IPS DF 6.9 (cell line): ENCODE measurements at places on chromosomes 3 and 15.
A peak's percentile ranks its signal among the peaks of the same experiment; 100 is the strongest.

DNA sequence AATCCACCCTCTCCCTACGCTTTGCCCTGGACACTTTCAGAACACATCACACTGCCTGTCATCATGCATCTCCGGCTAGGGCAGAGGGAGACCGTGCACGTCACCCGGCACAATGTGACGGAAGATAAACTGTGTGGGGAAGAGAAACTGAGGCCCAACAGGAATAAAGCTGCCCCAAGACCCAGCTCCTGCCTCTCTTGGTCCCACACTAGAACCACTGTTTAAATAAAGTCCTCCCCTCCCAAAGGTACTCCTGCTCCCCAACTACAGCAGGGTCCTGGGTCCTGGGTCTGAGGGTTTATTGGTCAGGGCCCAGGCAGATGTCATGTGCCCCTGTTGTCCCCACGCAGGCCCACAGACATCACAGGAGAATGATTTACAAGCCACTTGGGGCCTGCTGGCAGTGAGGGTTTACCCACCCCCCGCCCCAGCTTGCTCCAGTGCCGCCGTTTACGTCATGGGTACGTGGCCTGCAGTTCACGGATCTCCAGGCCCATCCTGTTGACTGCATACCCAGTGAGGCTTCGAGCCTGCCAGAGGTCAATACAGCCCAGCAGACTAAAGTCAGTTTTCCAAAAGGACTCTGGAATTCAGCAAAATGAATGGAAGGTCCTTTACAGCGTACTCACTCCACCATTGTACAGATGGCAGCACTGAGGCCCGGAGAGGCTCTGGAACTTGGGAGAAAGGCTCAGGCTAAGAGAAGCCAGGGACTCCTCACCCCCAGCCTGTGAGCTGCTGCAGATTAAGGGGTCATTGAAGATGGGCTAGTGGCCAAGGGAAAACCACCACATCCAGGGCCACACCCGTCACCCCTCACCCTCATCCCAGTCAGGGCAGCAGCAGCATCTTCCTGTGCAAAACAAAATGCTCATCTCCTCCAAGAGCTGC lies 23.2 kb downstream of the ALS2CL start:
- DNase-seq = no peak

- DNase-seq = no peak
These were observed 219.1 kb downstream of the ZNF385D start for GRCh38 chr3:21531909-21532308.

DNA sequence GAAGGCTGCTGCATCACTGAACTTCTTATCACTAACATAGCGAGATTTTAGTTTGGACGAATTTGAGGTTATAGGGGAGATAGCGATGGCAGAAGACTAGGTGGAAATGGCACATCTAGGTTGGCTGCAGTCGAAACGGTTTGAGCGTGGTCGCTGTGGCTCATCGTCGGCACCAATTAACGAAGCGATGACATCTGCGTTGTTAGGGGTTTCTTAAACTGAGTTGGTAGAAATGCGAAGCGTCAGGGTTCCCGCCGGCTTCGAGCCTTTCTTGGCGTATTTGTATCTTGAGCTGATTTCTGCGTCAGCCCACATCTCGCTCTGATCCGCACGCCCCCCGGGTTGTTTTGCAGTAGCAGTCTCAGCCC lies 319 bp downstream of the LNP1 start:
- no peak for DNase-seq

DNA sequence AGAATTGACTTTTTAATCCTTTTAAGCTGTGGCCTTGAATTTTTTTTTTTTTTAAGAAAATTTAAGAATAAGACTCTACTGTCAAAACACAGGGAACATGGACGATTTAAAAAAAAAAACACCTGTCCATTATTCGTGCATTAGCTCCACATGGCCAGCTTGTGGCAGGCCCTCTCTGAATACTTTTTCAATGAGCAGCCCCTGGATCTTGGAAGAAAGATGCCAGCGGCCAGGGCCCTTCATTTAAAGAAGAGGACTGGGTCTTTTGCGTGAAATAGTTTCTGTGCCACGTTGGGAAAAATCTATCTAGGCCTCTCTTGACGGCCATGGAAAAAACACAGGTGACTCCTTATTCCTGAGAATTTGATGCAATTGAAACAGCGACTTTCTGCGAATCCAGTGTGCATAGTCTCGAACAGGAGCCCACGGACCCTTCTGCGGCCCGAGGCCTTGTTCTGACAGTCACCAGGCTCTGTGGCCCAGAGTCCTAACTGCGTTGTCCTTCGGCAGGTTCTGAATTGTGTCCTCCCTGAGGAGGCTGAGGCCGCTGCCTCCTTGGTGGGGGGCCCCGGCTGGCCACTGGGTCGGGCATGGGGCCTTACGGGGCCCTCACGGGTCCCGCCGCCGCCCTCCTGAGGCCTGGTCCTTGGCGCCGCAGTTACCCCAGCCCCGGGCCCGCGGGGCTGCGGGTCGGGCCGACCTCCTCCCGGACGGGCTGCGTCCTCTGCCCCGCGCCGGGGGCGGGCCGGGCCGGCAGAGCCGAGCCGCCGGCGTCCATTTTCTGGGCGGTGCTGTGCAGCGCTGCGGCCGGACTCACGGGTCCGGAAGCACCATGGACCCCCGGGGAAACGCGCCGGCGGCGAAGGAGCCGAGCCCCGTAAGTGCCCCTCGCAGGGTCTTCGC lies 33.5 kb downstream of the ZBTB38 start:
- DNase-seq = no peak

DNA sequence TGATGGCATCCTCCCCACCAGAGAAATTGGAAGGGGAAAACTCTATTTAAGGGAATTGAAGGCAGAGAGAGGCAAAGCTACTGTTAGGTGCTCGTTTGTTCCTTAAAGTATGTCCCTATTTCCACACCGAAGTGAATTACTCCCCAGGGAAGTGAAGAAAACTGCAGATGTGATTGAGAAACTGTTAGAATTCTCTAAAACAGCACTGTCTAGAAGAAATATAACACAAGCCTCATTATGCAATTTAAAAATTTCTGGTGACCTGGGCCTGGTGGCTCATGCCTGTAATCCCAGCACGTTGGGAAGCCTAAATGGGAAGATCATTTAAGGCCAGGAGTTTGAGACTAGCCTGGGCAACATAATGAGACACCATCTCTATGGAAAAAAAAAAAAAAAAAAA lies 305.0 kb downstream of the SHQ1 start:
- DNase-seq = no peak

- DNase-seq = no peak
These were observed 442.9 kb downstream of the ERC2 start for GRCh38 chr3:56025326-56025725.

DNA sequence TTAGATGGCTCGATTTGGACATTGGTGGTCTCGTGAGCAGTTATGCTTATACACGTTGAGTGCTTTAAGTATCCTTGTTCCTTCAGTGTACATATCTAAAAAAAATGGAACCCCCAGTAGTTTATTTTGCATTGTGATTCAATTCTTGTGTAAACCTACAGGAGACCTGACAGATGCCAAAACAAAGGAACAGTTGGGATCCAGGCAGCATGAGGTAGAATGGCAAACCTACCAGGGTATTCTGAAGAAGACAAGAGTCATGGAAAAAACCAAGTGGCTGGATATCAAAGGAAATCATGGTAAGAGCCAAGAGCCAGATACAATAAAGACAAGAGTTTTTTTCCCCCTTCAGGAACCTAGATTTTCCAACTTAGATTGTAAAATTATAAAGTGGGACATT lies 2.0 kb downstream of the TMEM62 start:
- no peak for DNase-seq

DNA sequence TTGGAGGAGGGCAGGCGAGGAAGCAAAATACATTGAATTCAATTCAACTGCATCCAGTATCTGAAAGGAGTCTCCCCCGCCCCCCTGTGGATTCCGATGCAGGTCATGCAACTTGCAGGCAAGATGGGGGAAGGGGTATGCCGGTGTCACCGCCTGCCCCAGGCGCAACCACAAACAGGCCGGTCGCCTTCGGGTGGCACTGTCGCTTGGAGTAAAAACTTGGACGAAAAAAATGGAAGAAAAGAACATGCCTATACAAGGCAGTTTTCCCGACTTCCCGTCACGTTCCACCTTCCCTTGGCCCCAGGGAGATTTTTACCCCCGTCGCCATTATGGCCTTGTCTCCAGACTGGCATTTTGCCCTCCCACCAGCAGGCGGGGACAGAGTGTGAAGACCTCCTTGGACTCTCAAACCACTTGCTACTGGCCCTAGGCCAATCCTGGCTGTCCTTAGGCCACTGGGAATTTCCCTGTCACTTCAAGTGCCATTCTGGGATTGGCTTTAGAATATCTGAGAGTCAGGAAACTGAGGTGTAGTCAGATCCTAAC lies 1.6 kb upstream of the NTRK3 start:
- DNase-seq = peak; percentile 74

GRCh38 chr3:78337801-78338211 lies 1297.9 kb downstream of the ROBO2 start:
- no peak for DNase-seq

DNA sequence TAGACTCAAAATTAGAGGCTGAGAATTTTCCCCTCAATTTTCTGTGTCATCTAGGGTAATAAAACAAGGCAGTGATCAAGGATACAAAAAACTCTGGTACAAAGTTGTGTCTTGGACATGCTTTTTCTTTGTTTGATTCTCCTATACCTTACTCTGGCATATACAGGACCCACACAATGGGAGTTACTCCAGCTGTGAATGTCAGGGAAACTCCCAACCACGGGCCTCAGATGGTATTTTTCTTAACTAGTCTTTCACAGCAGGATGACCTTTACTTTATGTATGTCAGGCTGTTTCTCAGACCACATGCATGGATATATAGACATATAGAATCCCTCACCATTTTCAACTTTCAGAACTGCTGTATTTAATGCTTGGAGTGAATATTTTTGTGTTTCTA lies 41.3 kb downstream of the FEZF2 start:
- DNase-seq = no peak

GRCh38 chr3:69197922-69198530 lies 75.6 kb upstream of the LMOD3 start:
- no peak for DNase-seq

DNA sequence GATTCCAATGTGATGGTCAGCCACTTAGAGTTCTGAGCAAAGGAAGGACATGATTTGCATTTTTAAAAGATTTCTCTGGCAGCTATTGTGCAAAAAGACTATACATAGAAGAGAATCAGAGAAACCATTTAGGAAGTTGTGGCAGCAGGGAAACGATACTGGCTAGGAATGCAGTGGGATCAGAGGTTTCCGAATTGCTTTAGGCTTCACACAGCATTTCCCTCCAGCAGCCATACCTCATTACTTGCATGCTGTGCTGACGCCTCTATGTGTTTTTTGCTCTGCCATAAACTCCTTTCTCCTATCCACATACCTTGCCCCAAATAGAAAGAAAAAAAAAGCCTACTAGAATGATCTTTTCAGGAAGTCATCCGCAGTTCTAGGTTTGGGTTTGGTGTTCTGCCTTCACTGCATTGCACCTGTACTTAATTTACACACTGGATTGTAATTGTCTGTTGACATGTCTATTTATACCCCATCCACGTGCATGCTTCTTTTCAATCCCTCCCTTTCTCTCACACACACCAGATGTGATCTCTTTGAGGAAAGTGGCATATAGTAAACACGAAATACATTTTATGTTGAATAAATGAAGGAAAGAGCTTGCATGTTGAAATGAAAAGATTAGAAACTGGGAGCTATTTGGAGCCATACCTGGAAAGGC lies 860.3 kb upstream of the SEMA6D start:
- no peak for DNase-seq

DNA sequence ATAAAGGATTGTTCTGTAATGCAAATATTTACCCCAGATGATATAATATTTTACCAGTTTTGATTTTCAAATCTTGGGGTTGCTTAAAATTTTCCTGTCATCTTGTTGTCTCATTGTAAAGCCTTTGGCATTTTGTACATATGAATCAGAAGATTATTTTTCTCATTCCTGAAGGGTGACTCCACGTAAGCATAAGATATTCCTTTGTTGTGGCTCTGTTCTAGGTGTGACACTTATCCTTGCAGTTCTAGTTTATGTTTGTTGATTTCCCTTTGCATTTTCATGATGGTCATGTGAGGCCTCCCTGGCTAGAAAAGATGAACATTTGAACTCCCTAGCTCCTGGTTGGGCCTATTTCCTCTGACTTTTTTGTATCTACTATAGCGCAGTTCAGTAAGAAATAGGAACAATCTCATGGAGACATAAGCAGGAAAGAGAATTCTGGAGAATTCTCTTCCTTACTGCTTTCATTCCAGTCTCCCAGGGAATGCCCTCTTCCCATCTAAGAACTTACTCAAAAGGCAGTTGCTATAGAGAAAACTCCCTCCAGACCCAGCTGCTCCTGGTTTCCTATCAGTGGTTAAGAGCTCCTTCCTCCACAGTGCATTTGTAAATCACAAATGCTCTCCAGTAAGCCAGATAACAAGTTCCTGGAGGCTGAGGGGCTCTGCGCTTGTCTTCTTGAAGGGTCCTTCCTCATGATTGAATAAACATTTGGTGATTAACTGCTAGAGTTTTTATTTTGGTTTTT lies 124.7 kb downstream of the WNT5A start:
- DNase-seq = no peak

DNA sequence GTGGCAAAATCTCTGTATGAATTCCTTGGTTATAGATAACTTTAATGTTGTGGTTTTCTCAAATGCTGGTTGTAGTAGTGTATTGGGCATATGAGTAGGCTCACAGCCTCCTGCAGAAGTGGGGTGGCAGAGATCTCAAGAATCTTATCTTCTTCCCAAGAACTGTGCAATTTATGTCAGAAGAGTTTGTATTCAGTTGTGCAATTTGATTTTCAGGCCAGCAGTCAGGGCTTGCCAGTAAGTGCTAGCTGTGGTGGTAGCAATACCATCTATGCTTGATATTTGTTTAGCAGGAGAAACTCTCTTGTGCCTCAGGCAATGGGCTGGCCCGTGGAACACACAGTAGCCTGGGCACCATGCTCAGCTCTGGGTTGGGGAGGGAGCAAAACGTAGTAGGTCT lies 58.4 kb upstream of the GOLIM4 start:
- DNase-seq = no peak

DNA sequence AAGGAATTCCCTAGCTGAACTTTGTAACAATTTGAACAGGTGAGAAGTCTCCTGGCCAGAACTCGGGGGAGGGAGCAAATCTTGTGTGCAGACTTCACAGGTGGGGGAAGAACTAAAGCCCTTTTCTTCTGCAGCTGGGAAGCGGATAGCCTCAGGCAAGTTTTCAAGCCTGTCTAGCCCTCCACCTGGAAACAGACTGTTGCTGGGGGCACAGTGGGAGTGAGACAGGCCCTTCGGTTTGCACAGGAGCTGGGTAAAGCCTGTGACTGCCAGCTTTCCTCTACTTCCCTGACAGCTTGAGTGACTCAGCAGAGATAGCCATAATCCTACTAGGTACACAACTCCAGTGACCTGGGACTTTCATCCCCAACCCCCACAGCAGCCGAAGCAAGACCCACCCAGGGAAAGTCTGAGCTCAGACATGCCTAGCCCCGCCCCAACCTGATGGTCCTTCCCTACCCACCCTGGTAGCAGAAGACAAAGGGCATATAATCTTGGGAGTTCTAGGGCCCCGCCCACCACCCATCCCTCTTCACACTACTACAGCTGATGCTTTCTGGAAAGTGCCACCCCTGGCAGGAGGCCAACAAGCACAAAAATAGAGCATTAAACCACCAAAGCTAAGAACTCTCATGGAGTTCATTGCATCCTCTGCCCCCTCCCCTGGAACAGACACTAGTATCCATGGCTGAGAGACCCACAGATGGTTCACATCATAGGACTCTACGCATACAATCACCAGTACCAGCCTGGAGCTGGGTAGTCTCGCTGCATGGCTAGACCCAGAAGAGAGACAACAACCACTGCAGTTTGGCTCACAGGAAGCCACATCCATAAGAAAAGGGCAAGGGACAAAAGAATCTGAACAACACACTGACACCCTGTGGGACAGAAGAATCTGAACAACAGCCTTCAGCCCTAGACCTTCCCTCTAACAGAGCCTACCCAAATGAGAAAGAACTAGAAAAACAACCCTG lies 479.0 kb downstream of the RAP2B start:
- no peak for DNase-seq

- no peak for DNase-seq
These were observed 200.1 kb upstream of the PROK2 start for GRCh38 chr3:71984843-71985613.
